ENCODE measurements at places on chromosomes 3 and 15.

GRCh38 chr15:58049520-58050227, 15.8 kb downstream of the ALDH1A2 start:
- DNase-seq: no peak

DNA sequence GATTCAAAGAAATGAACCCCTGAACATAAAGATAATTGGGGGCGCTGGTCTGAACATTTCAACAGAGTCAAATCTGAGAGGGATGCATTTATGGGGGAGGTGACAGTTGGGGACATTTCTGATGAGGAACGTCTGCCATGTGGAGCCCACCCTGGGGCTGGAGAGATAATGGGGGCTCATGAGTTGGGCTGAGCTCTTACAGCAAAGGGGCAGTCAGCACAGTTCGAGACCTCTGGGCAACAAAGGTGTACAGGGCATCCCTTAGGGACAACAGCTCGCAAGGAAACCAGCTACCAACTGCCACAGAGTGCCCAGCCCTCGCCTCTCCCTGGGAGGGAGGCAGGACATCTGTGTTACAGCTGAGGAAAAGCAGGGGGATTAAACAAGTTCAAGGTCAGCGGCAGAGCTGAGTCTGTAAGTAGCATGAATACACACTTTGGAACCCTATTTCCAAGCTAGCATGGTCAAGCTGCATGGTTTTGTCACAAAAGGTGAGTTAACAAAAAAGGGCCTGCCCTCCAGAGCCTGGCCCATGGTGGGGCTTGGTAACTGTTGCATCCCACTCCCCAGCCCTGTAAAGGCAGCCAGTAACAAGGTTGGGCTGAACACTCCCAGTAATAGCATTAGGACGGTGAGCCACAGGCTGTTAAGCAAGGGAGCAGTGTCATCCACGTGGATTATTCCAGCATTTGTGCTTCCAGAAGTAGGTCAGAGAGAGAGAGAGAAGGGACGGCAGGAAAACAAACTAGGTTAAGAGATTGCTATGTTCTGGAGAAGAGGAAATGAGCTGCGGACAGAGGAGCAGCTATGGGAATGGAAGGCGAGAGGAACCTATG, 4.3 kb downstream of the GNB5 start:
- no peak for DNase-seq

DNA sequence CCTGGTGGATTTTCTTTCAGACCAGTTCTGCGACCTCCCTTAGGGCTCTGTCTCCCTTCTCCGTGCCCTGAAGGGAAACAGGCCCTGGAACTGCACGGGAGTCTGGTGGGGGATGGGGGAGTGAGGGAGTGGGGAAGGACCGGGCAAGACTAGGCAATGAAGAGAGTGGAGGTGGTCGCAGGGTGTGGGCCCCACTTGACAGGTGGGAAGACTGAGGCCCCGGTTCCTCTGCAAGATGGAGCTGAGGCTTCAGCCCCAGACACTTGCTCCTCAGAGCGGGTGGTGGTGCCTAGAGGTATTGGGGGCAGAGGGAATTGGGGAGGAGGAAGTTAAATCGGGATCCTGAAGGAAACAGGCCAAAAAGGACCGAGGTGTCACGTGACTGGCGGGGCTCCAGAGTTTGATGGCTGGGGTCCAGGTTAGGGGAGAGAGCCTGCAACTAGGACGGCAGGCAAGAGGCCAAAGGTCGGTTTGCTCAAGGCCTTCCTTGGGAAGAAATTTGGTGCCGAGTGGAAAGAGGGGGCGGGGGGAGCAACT, 597 bp upstream of the CAMK1 start:
- DNase-seq: no peak

- no peak for DNase-seq
Observed at GRCh38 chr3:71484047-71484446, 99.5 kb downstream of the FOXP1 start.
